Activated naive CD4-positive, alpha-beta T cell treated with anti-CD3 and anti-CD28 coated beads, Interleukin-2, amount 50 U/mL, for 72 hours (primary cell): ENCODE measurements at places on chromosomes 13 and 19. TPM values are rescaled to one million over a fixed set of nuclear protein-coding genes. Genes with fewer than 3 reads are reported as not detected.

LILRA2 gene
- total RNA-seq, result not detected

GRCh38 chr13:73216381-73216831 lies 157.6 kb downstream of the KLF5 start:
- no peak for DNase-seq

- no peak for DNase-seq
Measured at GRCh38 chr19:16779539-16780163, 49.5 kb upstream of the SIN3B start.

- no peak for DNase-seq
Measured at GRCh38 chr13:43257765-43258164, 234.4 kb downstream of the DNAJC15 start.

DNA sequence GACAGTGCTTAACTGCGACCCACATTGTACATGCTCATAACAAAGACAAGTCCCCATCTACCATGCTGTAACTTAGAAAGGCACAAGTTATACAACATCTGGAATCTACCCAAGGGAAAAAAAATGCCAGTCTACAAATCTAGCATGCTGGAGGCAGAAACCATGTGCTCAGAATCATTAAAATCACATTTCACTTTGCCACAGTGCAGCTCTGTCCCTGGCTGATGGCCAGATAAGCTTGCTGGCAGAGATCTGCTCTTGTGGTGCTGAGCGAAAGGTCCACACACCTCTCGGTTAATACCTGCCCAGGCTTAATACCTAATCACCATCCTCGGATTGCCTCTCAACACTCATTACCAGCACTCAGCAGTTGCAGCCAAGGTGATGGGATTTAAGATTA lies 74.1 kb upstream of the UQCRFS1 start:
- no peak for DNase-seq

DNA sequence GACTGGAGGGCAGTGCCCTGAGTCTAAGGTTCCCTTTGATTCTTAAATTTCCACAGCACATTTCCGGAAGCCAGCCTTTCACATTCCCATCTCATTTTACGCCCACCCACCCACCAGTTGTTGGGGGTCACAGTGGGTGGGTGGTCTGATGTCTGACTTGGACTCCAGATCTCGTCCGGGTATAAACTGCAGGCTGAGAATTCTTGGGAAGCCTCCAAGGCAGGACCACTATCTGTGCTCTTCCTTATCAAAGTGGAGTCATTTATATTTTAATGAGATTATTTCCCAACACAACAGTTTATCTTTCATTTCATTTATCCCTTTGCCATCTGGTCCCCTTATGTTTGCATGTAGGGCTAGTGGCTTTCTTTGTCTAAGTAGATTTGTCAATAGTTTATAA lies 3.6 kb upstream of the FAM124A start:
- no peak for DNase-seq
